Endothelial cell of umbilical vein (primary cell): ENCODE measurements at places on chromosomes 3 and 15.

DNA sequence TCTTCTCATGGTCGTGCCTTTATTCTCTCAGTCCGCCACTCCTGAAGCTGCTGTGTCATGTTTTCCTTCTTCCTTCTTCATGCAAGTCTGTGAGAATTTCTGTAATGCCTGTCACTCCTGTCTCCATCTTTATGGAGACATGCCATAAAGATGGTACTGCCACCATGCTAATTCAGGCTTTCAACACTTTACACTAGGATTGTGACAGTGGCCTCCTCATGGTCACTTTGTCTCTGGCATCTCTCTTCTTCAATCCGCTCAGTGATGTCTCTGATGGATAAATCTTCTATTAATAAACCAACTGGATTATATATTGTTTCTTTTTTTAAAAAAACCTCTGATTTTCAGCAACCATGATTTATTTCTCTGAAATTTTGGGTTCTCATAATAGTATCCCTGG, 18.1 kb downstream of the PPM1L start:
- no peak for DNase-seq

DNA sequence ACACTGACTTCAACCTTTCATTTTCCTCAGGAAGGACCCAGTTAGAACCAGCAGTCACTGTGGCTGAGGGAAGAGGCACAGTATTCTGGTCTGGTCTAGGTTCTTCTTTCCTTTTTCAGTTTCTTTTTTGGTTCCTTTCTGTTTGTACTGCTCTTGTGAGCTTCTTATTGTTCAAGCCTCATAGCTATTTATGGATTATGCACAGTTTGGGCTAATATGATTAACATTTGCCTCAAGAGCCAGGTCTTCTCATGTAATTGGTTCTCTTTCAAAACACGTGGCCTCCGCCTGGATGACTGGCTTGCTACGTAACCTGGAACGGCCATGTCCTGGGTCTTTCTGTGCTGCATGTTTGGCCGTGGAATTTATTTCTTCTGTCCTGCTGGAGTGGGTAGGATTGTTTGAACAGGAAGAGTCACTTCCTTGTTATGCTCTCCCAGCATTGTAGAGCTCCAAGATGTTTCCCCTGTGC, 43.3 kb downstream of the RBMS3 start:
- peak; percentile 98 for DNase-seq

DNA sequence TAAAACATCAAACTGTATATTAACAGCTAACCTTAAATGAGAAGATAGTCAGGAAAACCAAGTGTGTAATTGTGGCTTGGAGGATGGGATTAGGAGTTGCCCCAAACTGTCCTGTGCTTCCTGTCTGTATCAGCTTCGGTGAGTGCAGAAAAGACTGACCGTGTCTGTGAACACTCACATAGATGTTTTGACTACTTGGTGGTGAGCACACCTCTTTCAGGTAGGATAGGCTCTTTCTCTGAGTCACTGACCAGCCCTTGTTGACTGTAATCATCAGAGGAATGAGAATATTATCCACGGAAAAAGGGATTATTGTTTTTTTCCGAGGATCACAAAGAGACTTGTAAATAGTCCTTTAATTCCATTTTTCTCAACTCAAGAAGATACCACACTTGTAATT, 51.5 kb downstream of the GMNC start:
- DNase-seq: no peak

- no peak for DNase-seq
These were observed 40.4 kb downstream of the GOLGA6A start for GRCh38 chr15:74041777-74042435.

- no peak for DNase-seq
These were observed 653.6 kb upstream of the CBLB start for GRCh38 chr3:106522397-106522796.

GRCh38 chr3:7282988-7283387, 422.1 kb downstream of the GRM7 start:
- DNase-seq: no peak

DNA sequence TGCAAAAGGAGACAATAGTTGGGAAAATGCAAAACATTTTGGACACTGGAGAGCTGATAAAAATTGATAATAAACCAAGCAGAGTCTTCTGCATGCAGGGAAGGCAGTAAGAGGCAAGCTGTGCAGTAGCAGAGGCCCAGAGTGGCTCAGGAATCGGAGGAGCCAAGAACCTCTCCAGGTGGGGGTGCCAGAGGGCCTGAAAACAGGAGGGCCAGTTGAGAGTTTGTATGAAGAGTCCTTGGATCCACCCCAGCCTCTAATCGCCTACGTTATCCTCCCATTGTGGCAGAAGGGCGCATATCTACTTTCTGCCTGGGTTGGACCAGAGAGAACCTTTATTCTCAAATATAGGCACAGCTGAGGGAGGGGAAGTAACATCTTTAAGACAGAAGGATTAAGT, 48.9 kb upstream of the RBP1 start:
- no peak for DNase-seq

DNA sequence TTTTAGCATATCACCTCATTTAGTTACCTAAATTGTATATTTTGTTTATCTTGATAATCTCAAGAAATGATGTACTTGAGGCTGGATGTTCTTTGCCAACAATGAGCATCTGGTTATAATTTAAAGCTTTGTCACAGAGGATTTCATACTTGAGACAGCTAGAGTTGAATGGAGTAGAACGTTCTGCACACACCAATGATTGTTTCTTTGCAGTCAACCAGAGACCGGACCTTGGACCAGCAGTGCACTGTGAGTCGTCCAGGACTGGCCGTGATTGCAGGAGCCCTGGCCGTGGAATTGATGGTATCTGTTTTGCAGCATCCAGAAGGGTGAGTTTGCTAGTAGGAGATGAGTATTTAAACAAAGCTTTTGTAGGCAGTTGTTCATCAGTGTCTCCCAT, 90.4 kb downstream of the ATG7 start:
- DNase-seq: no peak
